ENCODE measurements at places on chromosomes 3 and 15. TPM values are rescaled to one million over a fixed set of nuclear protein-coding genes. Genes with fewer than 3 reads are reported as not detected.

Gene IRAK2
- total RNA-seq = 29.7 TPM

Gene GP5
- total RNA-seq = not detected

Gene RTP1
- total RNA-seq = not detected

Gene FRMD4B
- total RNA-seq = 39.9 TPM

Gene KLF15
- total RNA-seq = not detected

Gene ROBO2
- under 0.01 TPM for total RNA-seq

Gene SYNPR
- not detected for total RNA-seq

Gene CAMK2N2
- total RNA-seq = 1.4 TPM

Gene TRANK1
- 2.1 TPM for total RNA-seq

Gene IL17RE
- total RNA-seq = 10.8 TPM

Gene RASGRP1
- total RNA-seq = not detected

Gene HDAC11
- total RNA-seq = 14.8 TPM

Gene OR5K4
- total RNA-seq = not detected

Gene FANCD2
- total RNA-seq = 8.4 TPM

Gene GRM7
- total RNA-seq = not detected

Gene CLSTN2
- 0.53 TPM for total RNA-seq

Gene ISG20
- total RNA-seq = 27.8 TPM

Gene KAT2B
- 1.4 TPM for total RNA-seq

Gene RBPMS2
- total RNA-seq = not detected

Gene ENTPD3
- 12.2 TPM for total RNA-seq

Gene C3orf49
- not detected for total RNA-seq

Gene XIRP1
- total RNA-seq = not detected

Gene IDH2
- total RNA-seq = 67.0 TPM

Gene TMC3
- total RNA-seq = not detected

Gene GPR171
- total RNA-seq = not detected

Gene CATSPER2
- 0.78 TPM for total RNA-seq

Gene HAUS2
- total RNA-seq = 35.3 TPM

Gene PLS1
- 9.1 TPM for total RNA-seq

Gene PSTPIP1
- total RNA-seq = 4.6 TPM

Gene ROPN1
- total RNA-seq = not detected

Gene SLC51A
- not detected for total RNA-seq

Gene SHC4
- total RNA-seq = 0.04 TPM

Gene RGMA
- total RNA-seq = 0.55 TPM

Gene SPPL2A
- 81.4 TPM for total RNA-seq

Gene GOLGA8S
- not detected for total RNA-seq

Gene SCAMP2
- 33.7 TPM for total RNA-seq

Gene CHSY1
- 24.4 TPM for total RNA-seq

Gene AQR
- total RNA-seq = 16.4 TPM

Gene SLC28A2
- total RNA-seq = not detected

Gene FXR1
- 89.3 TPM for total RNA-seq

Gene CORO2B
- 1.0 TPM for total RNA-seq

Gene OCA2
- total RNA-seq = not detected

Gene CLPX
- total RNA-seq = 19.2 TPM

Gene AADACL2
- not detected for total RNA-seq

Gene NPAP1
- total RNA-seq = not detected

Gene FRG2C
- not detected for total RNA-seq

Gene TRIM42
- total RNA-seq = not detected

Measured in hair follicular keratinocyte (primary cell).